ENCODE measurements at places on chromosomes 7 and 10. TPM values are rescaled to one million over a fixed set of nuclear protein-coding genes. Genes with fewer than 3 reads are reported as not detected.
A peak's percentile ranks its signal among the peaks of the same experiment; 100 is the strongest.

GRCh38 chr10:88975377-88975720 is 15.2 kb upstream of the FAS start:
- peak overlapping the region; percentile 71 for H3K27ac ChIP-seq
- peaks cover 13% of the 10 kb centered on the region for H3K4me1 ChIP-seq
- DNase-seq = no peak
- H3K27me3 ChIP-seq = no peaks in the 10 kb centered on the region
- no peak overlapping the region for H3K4me3 ChIP-seq
- H3K36me3 ChIP-seq = no peaks in the 10 kb centered on the region

DNA sequence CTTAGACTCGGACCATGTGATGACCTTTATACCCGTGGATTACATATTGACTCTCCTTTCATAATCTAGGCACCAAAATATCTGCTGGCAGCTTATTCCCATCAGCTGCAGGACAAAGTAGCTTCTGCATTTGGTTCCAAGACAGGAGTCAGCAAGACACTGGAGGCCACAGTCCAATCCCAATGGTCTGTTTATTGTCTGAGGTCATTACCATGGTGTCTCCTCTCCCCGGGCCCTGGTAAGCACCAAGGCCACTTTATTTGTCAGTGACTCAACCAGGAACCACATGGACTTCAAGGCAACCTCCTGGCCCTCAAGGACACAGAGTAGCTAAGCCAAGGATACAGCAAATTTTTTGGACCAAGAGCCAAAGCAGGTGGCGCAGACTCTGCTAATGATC is 36.1 kb downstream of the KCNMA1 start:
- H3K27me3 ChIP-seq = no peaks in the 10 kb centered on the region
- DNase-seq = peak; percentile 73
- H3K36me3 ChIP-seq = no peaks in the 10 kb centered on the region
- H3K27ac ChIP-seq = no peak overlapping the region
- H3K4me1 ChIP-seq = no peaks in the 10 kb centered on the region
- H3K4me3 ChIP-seq = no peak overlapping the region

CFAP70 gene
- 1.3 TPM for total RNA-seq

GRCh38 chr7:11751807-11752389 is 80.1 kb downstream of the THSD7A start:
- DNase-seq = no peak
- H3K4me3 ChIP-seq = no peak overlapping the region
- H3K36me3 ChIP-seq = no peaks in the 10 kb centered on the region
- H3K27me3 ChIP-seq = no peaks in the 10 kb centered on the region

GRCh38 chr7:28774261-28774988 is 183.7 kb downstream of the TRIL start:
- no peak overlapping the region for H3K4me3 ChIP-seq
- H3K4me1 ChIP-seq = peaks cover 12% of the 10 kb centered on the region
- no peaks in the 10 kb centered on the region for H3K27me3 ChIP-seq
- no peaks in the 10 kb centered on the region for H3K36me3 ChIP-seq

SLC18A2 gene
- 1.7 TPM for total RNA-seq

DNA sequence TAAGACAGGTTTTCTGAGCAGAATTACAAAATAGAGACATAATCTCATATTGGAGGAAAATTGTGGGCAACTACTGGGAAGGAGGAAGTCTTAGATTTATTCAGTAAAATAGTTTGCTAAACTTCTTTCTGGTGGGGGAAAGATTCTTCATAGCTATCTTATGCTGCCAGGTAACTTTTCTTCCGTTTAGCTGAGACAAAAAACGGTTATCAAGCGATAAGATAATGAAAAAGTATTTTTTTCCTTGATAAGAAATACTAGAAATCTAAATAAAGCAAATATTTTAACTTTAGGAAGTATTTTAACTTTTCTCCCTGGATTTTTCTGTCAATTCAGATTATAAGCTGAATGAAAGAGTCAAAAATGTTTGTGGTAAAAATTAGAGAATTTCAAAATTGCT is 52.3 kb downstream of the JMJD1C start:
- peaks cover 9% of the 10 kb centered on the region for H3K4me1 ChIP-seq
- no peak for DNase-seq
- H3K27ac ChIP-seq = no peak overlapping the region
- H3K36me3 ChIP-seq = no peaks in the 10 kb centered on the region

DNA sequence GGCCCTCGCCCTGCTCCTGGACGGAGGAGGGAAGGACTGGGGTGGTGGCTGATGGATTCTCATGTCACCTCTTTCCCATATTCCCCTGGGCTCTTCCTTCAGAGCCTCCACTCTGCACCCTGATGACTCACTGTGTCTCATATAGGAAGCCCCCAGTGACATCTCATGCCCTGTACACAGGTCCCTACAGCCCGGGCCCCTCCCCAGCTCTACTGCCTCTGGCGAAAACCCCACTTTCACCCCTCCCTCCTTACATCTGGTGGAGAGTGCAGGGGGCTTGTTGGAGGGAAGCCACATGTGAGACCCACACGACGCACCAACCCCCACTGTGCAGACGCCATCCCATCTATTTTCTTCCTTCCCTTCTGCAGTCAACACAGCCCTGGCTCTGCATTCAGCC is 72.8 kb upstream of the ZNF479 start:
- H3K4me1 ChIP-seq = no peaks in the 10 kb centered on the region
- H3K27me3 ChIP-seq = no peaks in the 10 kb centered on the region
- no peak overlapping the region for H3K4me3 ChIP-seq
- DNase-seq = no peak
- H3K36me3 ChIP-seq = no peaks in the 10 kb centered on the region

All from pancreas (tissue), 10 donors.